ENCODE measurements at places on chromosomes 3 and 15. TPM values are rescaled to one million over a fixed set of nuclear protein-coding genes. Genes with fewer than 3 reads are reported as not detected.

- no peak for DNase-seq
These were observed 25.8 kb downstream of the NPTN start for GRCh38 chr15:73607405-73607804.

DNA sequence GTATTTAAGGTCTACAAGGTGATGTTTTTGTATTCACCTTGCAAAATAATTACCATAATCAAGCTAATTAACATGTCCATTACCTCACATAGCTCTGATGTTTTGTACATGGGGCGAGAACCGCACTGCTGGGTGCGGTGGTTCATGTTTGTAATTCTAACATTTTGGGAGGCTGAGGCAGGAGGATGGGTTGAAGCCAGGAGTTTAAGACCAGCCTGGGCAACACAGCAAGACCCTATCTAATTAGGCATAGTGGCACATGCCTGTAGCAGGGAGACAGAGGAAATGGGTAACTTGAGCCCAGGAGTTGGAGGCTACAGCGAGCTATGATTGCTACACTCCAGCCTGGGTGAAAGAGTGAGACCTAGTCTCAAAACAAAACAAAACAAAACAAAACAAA, 248.2 kb upstream of the NSMCE3 start:
- no peak for DNase-seq

DNA sequence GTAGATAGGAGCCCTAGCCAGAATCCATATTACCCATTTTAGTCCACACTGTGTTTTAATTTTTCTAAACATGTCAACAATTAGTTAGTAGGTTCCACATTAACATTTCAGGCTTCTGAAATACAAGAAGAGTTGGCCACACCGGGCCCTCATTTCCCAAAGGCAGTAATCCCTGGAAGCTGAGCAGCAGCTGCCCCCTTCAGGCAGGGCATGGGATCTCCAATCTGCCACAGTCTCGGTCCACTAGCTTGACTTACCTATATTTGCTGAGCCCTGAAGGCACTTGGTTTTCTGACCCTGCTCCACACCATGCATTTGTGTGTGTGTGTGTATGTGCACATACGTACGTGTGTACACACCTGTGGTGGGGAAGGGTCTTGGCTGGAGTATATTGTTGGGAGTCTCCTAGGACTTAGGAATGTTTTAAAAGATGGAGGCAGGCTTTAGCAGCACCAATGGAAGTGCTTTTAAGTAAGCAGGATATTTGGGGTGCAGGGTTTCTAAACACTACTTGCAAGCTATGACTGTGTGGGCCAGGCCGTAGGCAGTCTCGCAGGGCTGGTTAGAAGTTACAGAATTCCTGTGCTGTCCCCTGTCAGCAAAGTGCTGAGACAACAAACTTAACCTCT, 71.2 kb upstream of the SOX14 start:
- no peak for DNase-seq

DNA sequence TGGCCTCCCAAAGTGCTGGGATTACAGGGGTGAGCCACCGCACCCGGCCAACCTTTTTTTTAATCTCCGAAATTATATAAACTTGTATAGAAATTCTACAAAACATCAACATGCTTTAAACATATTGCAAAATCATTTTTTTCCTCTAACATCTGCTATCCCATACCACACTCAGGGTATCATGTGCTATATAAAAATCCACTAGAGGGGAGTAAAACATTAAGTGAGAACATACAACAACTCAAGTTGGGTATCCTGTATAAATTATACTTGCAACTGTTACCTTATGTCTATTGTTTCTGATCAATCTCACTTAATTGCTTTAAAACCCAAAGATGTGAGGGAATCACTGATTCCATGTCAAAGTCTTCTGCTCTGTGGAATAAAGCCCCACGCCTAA, 71.9 kb upstream of the FBN1 start:
- DNase-seq, result no peak

DNA sequence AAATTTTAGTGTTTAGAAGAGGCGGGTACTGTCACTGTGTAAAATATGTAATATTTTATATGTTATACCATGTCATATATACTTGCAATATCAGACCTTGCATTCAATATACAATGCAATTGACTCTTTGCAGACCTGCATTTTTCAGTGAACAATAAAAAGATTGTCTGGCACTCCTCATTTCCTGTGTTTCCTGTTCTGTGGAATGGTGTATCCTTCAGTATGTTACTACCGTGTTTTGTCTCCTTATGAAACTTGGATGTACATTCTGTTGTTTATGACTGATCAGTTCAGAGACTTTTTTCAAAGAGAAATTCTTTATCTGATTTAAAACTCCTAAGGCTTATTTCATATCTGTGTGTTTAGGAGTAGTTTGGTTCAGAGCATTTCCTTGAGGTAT, 31.5 kb downstream of the APH1B start:
- DNase-seq, result no peak

DNA sequence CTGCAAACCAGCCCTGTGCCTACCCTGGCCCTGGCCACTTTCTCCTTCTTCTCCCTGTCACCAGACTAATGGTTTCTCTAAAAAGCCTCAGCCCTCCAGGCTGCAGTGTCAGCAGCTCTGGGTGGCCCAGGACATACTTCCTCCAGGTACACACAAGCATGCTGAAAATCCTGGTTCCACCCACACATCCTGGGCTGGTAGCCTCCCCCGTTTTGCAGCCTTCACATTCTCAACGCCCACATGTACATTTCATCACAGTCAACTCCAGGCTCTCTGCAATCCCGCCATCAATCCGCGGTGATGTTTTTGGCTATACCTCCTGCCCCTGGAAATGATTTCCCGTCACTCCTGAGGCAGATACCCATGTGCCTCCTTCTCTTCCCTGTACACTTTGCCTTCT, 59.4 kb downstream of the MAGEF1 start:
- no peak for DNase-seq

- no peak for DNase-seq
These were observed 562.1 kb downstream of the IGSF11 start for GRCh38 chr3:118472586-118472985.

DNA sequence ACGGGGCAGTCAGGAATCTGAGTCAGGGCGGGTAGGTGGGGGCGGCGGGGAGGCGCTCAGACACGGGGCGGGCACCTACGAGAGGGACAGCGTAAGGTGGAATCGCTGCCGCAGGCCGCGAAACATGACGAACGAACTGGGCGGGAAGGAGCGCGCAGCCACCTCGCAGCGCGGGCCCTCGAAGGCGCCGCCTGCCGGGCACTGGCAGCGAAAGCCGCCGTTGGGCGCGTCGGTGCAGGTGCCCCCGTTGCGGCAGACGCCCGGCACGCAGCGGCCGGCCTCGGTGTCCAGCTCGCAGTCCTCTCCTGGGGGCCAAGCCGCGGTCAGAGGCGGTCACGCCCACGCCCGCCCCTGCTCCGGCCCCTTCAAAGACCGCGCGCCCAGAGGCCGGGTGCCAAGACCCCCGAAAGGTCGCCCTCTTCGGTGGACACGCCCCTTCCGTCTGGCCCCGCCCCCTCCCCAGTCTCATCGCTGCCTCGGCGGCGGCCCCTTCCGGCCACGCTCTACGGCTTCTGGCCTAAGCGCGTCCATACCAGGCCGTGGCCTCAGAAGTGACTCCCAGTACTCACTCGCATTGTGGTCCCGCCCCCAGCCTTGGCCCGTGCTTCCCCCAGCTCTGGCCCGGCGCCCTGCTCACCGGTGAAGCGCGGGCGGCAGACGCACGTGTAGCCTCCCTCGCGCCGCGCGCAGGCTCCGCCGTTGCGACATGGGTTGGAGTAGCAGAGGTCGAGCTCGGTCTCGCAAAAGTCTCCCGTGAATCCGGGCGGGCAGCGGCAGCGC, 6.4 kb downstream of the CELSR3 start:
- DNase-seq, result peak; percentile 82

DNA sequence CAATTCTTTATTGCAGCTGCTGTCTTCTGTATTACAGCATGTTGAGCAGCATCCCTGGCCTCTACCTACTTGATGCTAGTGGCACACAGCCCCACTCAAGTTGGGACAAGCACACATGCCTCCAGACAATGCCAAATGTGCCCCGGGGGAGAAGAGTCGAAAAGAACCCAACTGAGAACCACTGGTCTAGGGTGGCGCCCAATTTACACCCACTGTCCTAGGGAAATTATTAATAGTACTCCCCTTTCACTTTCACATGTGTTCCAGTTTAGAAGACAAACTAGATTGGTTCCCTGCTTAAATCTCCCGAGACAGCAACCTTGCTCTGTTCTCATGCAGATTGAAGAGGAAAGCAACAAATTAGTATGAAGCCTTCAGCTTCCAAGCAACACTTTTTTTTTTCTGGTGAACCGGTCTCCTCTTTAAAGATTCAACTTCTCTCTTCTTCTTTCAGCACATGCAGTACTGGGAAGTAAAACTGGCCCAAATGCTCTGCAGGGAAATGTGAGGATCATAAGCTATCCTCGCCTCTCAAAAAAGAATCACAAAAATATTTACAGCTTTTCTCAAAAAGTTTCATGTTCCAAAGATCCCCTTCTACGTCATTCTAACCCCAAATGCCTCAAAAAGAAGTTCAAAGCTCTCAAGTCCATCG, 823.9 kb upstream of the CFAP20DC start:
- DNase-seq, result no peak

DNA sequence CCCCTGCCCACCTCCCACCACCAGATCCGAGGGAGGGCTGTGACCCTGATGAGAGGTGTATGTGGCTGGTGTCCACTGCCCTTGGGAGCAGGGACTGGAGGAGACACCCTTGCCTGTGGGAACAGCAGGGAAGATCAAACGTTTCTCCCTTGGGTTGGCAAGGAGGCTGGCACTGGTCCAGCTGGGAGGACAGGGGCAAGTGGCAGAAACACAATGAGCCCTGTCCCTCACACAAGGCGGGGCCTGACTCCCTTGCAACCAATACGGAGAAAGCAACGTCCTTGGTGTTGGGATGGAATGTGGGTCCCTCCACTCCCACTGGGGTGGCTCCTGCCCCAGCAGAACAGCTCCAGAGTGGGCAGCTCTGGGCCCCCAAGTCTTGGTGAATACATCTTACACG, 5.2 kb downstream of the HYAL2 start:
- DNase-seq, result no peak

DNA sequence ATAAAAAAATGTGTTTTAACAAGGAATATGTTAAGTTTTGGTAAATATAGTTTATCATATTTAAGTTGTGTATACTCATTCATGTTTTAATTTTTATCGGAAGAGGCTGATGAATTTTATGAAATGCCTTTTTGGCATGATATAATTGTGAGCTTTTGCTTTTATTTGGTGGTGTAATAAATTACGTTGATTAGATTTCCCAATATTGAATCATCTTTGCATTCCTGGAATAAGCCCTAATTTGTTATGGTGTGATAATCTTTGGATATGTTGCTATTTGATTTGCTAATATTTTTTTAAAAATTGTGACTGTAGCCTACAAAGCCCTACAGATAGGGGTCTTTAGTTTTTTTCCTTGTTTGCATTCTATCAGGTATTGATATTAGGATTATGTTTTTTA, 107.4 kb downstream of the IGF1R start:
- no peak for DNase-seq

- no peak for DNase-seq
These were observed 199.8 kb upstream of the ALCAM start for GRCh38 chr3:105166893-105167292.

- DNase-seq, result no peak
These were observed 62.8 kb downstream of the SGO1 start for GRCh38 chr3:20123131-20123652.

DNA sequence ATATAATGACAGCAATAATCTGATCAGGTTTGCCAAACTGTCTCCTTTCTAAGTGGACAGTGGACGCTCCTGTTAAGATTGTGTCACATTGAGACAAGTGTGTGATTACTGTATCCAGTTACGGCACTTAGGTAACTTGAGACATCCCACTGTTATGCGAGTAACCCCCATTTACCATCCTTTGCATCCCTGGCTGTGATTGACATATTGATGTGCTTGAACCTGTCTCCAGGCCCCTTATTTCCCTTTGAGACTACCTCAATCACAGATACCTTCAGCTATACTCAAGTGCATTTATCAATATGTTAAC, 785.2 kb downstream of the NR2F2 start:
- DNase-seq, result no peak

DNA sequence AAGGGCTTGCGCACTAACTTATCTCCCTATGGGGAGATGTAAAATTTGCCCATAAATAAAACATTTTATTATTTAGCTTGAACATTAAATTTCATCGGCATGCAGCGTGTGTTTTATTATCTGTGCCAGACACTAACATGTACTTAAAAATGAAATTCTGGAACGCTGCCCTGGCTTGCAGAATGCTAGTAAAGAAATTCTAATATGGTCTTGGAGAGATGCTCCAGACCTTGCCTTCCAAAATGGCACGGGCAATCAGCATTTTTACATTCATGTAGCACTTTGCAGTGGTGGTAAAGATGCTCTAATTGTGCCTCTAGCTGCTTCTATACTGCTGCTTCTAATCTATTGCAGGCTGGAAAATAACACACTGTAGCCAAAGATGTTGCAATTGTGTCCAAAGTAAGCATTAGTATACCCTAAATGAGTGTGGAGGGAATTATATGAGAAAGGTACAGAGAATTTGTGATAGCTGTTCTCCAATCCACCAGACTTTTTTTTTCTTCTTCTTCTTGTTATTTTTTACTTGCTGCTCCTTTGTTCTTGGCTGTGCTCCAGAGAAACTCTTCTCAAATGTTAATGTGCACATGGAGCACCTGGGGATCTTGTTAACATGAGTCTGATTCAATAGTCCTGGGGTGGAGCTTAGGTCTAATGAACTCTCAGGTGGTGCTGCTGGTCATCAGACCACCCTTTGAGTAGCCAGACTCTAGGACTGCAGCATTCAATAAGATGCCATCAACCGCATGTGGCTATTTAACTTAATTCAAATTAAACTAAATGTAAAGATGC, 47.3 kb downstream of the CRABP1 start:
- DNase-seq, result no peak

DNA sequence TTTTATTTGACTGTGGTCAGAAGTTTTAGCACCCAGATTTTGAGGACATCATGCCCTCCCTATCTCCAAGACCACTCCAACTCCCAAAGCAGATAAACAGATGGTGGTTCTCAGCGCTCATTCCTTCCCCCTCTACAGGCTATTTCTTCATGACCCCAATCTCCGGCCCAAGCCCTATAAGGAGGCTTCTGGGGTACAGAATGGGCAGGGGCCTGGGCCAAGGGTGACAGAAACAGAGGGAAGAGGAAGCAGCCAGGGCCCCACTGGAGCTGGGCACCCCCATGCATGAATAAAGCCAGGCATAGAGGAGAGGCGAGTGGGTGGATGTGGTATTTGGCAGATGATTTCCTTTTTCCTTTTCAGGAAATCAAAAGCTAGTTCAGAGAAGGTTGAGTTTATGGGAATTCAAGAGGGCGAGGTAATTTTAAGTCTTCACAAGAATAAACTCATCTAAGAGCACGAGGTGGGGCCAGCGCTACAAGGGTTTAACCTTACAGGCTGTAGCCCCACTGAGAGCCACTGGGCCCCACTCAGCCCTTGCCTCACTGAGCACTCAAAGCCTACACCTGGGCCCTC, 104.8 kb upstream of the HERC1 start:
- DNase-seq, result no peak

Gene SEMA3B
- total RNA-seq, result 0.35 TPM

Gene MASP1
- total RNA-seq, result 0.35 TPM

Gene TM4SF4
- 1.0 TPM for total RNA-seq

Gene GRM2
- 1.2 TPM for total RNA-seq

Gene CYP1A1
- total RNA-seq, result 0.76 TPM

Gene GOLGA8T
- total RNA-seq, result not detected

Gene DPP8
- 30.3 TPM for total RNA-seq

Gene TMCO5A
- not detected for total RNA-seq

Gene GPR176
- 0.13 TPM for total RNA-seq

Gene GHSR
- total RNA-seq, result not detected

Gene IL16
- total RNA-seq, result 45.0 TPM

Gene GOLGA6B
- total RNA-seq, result not detected

Gene SNRPA1
- 229 TPM for total RNA-seq

Gene RLBP1
- not detected for total RNA-seq
